ENCODE measurements at places on chromosomes 3 and 15. TPM values are rescaled to one million over a fixed set of nuclear protein-coding genes. Genes with fewer than 3 reads are reported as not detected.

DNA sequence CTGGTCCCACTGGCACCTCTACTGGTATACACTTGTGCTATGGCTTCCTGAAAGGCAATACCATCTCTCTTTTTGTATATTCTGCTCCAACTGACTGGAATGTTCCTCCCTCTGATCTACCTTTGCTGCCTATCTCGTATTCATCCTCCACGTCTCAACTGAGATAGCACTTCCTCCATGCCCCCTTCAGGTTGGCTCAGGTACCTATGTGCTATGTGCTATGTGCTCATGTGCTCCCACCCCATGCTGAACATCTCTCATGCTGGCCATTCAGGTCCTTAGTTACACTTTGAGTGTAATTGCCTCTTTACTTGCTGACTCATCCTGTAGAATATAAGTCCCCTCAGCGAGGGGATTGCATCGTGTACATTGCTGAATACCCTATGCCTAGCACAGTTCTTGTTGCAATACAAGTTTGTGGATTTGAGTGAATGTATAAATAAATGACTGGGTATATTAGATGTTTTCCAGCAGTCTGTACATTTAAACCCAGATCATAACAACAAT is 156.9 kb downstream of the SOX2 start:
- DNase-seq = no peak
- no peaks in the 10 kb centered on the region for H3K36me3 ChIP-seq
- H3K4me1 ChIP-seq = peaks cover 5% of the 10 kb centered on the region
- H3K4me3 ChIP-seq = no peak overlapping the region

DNA sequence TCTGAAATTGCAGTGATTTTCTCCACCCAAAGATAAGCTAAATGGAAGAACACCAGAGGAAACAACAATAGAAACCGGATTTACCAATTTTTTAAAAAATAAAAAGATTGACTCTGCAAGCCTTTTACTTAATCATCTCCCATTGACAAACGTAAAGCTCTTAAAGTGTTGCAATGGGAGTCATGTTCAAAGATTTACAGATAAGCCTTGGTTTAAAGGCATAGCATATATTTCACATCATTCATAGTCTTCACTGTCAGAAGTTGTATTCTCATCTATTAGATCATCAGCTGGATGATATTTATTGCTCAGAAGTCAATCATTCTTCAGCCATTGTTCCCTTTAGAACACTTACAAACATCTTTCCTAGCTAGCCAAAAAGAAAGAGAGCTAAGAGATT is 397.6 kb downstream of the GBE1 start:
- no peak overlapping the region for H3K4me3 ChIP-seq
- no peaks in the 10 kb centered on the region for H3K27me3 ChIP-seq
- peaks cover 4% of the 10 kb centered on the region for H3K36me3 ChIP-seq
- no peak for DNase-seq

GRCh38 chr3:15065550-15066007 is 464 bp upstream of the MRPS25 start:
- H3K4me1 ChIP-seq = peaks cover 19% of the 10 kb centered on the region
- H3K27ac ChIP-seq = no peak overlapping the region
- no peak for DNase-seq
- H3K27me3 ChIP-seq = no peaks in the 10 kb centered on the region

OR4M2 gene
- total RNA-seq = not detected

IQCF5 gene
- total RNA-seq = not detected

ANKUB1 gene
- total RNA-seq = not detected

GABRR3 gene
- not detected for total RNA-seq

All from mesothelial cell of epicardium (in vitro differentiated cells).